ENCODE measurements at places on chromosomes 7 and 10.

DNA sequence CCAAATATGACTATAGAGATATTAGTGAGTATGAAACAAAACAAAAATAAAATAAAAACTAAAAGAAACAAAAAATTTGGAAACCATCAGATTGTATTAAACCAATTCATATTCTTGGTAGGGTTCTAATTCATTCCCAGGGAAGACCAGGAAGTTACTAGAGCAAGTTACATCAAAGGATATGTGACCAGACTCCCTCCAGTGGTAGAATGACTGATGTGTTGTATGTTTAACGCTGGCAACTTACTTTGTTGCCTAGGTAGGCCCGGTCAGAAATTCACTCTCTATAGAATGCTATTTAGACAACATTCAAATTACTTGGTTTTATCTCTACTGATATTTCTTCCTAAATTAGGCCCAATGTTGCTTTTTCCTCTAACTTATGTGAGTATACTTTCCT lies 5.2 kb downstream of the PHYHIPL start:
- no peak for DNase-seq

GRCh38 chr10:102227050-102227449 lies 951 bp downstream of the ELOVL3 start:
- no peak for DNase-seq

GRCh38 chr7:71787513-71787912 lies 624.6 kb downstream of the CALN1 start:
- no peak for DNase-seq

GRCh38 chr10:78699971-78700370 lies 368.8 kb upstream of the ZMIZ1 start:
- no peak for DNase-seq

DNA sequence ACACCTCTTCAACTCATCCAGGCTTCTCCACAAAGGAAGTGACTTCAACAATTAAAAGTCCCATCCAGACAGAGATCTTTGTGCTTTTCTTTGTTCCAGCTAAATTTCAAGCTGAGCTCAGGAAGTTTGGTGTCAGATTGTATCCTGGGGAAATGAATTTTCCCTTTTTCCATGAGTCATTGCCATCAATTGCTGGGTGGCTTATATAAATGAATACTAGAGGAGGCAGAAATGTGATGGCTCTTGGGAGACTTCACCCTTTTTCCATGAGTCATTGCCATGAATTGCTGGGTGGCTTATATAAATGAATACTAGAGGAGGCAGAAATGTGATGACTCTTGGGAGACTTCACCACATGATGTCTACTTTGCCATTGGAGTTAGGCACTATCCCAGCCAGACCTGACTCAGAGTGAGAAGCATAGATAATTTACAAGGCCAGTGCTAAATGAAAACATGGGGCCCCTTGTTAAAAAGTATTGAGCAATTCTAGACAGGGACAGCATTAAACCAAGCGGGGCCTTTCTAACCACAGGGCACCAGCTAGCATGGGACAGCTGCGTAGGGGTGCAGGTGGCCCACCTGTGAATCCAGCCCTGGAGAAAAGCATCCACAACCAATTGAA lies 339.2 kb upstream of the PODXL start:
- DNase-seq = no peak

DNA sequence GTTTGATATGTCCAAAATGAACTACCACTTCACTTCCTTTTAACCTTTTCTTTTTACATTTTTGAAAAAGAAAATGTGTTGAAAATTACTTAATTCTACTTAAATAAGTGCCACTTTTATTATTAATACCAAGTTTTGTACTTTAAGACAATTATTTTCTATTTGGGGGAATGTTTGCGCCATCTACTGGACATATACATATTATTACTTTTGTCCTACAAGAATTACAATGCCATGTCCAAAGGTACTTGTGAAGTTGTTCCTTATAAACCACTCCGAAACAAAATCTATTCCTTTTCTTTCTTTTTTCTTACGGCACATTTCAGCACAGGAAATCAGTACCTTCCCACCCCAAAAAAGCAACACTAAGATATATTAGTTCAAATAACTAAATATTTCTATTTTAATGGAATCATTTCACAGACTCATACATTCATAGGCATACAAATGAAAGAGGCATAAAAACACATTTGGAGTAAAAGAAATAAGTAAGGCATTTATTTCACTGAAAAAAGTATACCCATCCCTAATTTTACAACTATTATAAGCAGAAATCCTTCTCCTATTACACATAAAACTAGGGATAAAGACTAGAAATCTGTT lies 169.9 kb downstream of the RNF133 start:
- no peak for DNase-seq

Data from NK-92 treated with Interleukin-12 subunit alpha and Interleukin-12 subunit beta, amount 100 ng/mL, for 24 hours (cell line).